NCI-H526 (cell line): ENCODE measurements at places on chromosomes 6 and 20.

- DNase-seq, result peak; percentile 89
These were observed at the start of gene ECHDC1 for GRCh38 chr6:127342946-127343808. TSS of gene ECHDC1 (minus strand) at chr6:127343609. CDS start at chr6:127331028, 12,581 bp downstream.

DNA sequence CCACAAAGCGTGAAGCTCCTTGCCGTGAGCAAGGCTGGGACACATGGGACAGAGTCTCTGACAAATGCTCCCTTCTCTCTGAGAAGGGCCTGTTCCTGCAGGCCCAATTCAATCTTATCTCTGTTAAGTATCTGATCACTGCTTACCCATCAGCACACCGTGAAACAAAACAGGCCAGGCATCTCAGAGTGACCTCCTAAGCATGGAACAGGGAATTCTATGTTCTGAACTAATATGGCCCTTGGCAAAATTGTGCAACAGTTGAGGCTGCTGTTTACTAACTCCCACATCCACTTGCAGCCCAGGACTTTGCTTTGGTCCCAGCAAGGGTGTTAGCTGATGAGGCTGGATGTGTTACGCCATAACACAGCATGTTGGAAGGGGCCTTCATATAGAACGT lies 79.2 kb downstream of the GCLC start:
- no peak for DNase-seq

DNA sequence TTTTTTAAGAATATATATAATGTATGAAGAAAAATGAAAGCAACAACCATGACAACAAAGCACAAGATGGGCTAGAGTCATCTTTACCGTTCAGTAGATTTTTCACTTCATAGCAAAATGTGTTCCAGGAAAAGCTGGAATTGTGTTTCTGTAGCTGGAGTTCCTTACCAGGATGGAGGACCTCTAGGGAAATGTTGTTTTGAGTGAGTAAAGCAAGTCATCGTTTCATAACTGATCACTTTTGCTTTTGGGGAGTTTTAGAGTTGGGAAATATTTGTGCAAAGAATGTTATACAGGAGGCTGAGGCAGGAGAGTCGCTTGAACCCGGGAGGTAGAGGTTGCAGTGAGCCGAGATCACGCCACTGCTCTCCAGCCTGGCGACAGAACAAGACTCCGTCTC lies 151.6 kb downstream of the SASH1 start:
- no peak for DNase-seq

DNA sequence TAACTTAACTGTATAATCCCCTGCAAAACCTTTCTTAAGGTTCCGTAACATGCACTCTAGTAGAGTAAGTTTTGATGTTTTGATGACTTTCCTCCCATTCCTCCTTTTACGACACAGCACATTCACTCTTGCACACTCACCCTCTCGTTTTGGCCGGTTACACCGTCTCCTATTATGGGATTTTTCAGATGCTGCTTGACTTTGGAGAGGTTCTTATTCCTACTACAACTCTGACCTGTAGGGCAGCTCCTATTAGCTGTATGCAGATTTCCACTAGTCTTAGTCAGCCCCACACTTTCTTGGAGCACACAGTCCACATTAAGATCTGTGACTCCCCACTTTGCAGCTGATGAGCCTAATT lies 223.7 kb upstream of the SYNCRIP start:
- DNase-seq, result no peak

DNA sequence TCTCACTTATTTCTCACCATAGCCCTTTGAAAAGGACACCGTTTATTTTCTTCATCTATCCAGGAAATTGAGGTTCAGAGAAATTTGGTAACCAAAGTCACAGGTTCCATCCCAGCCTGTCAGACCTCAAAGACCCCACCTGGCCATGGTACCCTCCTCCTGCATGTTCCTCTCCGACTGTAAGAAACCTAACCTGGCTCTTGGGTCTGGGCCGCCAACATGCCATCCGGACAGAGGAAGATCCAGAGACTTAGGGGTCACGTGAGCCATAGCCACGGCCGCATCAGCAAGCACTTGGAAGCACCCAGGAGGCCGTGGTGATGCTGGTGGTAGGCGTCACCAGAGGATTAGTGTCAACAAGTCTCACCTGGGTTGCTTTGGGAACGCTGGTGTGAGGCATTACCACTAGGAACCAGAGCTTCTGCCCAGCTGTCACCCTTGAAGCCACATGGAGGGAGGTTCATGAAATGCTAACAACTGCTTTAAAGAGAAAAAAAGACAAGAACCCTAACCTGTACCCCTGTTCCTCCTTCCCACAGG lies 177.1 kb downstream of the EYA2 start:
- DNase-seq, result no peak

- DNase-seq, result no peak
These were observed 43.2 kb upstream of the PLCB4 start for GRCh38 chr20:9025643-9026042.

GRCh38 chr6:5659467-5659866 lies 347.3 kb downstream of the NRN1 start:
- DNase-seq, result no peak

GRCh38 chr6:151100326-151100725 lies 139.4 kb upstream of the AKAP12 start:
- no peak for DNase-seq

GRCh38 chr6:52369234-52369633 lies 7.3 kb downstream of the PAQR8 start:
- DNase-seq, result no peak

DNA sequence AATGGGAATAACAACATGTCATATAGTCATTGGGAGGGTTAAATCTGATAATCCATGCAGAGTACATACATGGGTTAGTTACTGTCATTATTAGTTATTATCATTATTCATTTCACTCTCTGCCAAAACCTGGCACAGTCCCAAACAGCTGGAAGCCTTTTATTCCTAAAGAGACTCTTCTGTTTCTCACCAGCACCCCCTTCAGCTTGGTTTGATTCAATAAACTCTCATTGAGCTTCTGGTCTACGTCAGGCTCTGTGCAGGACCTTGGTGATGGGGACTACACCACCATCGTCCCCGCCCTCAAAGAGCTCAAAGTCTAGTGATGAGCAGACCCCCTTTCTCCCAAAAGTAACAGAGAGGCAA lies 2.3 kb downstream of the KCNK15 start:
- no peak for DNase-seq

GRCh38 chr20:63027922-63028389 lies 21.2 kb upstream of the BHLHE23 start:
- peak; percentile 97 for DNase-seq

GRCh38 chr6:16402581-16402900 lies 164.2 kb downstream of the GMPR start:
- DNase-seq, result no peak

GRCh38 chr6:165717732-165718465 lies 54.9 kb upstream of the PDE10A start:
- no peak for DNase-seq
